ENCODE measurements at places on chromosomes 2 and 18.

DNA sequence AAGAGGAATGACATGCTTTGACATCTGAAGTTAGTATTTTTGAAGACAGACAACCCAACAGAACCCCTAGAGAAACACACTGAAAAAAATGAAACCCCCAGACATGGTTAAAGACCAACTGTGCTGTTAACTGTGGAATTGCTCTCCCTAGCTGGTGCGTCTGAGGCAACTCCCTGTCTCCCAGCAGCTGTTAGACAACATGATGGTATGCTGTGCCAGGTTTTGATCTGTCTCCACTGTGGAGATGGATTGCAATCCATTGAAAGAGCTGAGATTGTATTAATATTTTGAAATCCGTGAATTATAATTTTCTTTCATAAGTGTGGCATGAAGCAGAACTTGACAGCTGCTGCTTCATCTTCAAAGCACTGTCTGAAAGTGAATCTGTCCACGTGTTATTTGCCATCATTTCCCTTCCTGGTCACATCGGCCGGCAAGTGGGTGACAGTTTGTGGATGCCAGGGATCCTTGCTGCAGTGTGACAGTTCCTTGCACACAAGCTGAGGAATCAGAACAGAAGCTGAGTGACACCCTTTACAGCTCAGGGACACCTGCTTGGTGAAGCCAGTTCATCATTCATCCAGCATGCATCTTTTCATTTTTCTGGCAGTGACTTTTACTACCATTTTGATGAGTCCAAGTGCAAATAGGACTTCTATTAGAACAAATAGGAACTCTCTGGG is 58.2 kb upstream of the ACSL3 start:
- DNase-seq = no peak

GRCh38 chr2:1687254-1687653 is 57.1 kb downstream of the PXDN start:
- DNase-seq = no peak

GRCh38 chr2:1686784-1687105 is 57.6 kb downstream of the PXDN start:
- no peak for DNase-seq

GRCh38 chr18:23837591-23837990 is 148.3 kb downstream of the LAMA3 start:
- no peak for DNase-seq

GRCh38 chr2:55345064-55345463 is 74.6 kb downstream of the CCDC88A start:
- no peak for DNase-seq

- no peak for DNase-seq
These were observed 83.1 kb downstream of the FARSB start for GRCh38 chr2:222572751-222573174.

DNA sequence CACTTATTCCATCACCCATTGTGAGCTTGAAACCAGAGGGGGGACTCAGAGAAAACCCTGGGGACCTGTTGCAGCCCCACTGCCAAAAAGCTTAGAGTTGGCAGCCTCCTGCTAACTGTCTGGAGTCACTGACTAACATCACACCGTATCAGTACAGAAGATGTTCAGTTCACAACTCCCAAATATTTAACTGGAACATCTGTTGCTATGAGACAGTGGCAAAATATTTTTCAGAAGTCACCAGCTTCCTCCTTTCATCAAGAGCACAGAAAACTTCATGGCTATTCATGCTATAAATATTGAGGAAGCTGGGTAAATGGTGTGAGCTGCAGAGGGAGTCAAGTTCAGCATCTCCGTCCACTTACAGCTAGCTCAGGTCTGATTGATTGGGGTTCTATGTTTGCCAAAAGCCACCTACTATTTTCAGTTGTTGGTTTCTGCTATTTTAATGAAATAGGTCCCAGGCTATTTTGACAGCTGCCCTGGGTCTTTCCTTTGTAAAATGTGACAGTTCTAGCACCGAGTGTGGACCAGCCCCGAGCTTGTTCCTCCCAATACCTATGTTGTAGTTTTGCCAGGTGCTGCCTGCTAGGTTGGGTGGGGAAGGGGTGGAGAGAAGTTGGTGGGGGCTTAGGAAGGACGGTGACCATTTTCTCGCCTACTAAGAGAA is 9.8 kb downstream of the TUBB6 start:
- no peak for DNase-seq

- no peak for DNase-seq
These were observed 678.9 kb downstream of the ARHGAP15 start for GRCh38 chr2:143808166-143808565.

- DNase-seq = no peak
These were observed 316.1 kb upstream of the MMADHC start for GRCh38 chr2:149903626-149904025.

GRCh38 chr2:165627470-165627869 is 158.0 kb downstream of the CSRNP3 start:
- no peak for DNase-seq

- DNase-seq = no peak
These were observed 107.6 kb downstream of the TRIB2 start for GRCh38 chr2:12824351-12824777.

DNA sequence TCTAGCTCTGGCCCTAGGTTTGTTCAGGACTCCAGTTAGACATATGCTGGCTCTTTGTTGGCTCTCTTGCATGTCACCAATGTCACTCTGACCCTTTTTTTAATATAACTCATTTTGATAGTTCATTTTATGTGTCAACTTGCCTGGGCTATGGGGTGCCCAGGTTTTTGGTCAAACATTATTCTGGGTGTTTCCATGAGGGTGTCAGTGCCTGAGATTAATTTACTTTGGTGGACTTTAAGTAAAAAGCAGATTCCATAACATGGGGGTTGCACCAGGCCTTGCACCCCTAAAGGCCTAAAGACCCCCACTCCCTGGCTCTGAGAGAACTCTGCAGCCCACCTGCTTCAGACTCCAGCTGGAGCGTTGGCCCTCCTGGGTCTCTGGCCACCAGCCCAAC is 48.1 kb upstream of the SNTG2 start:
- no peak for DNase-seq

- no peak for DNase-seq
These were observed 481.0 kb upstream of the CDH2 start for GRCh38 chr18:28657961-28658360.

DNA sequence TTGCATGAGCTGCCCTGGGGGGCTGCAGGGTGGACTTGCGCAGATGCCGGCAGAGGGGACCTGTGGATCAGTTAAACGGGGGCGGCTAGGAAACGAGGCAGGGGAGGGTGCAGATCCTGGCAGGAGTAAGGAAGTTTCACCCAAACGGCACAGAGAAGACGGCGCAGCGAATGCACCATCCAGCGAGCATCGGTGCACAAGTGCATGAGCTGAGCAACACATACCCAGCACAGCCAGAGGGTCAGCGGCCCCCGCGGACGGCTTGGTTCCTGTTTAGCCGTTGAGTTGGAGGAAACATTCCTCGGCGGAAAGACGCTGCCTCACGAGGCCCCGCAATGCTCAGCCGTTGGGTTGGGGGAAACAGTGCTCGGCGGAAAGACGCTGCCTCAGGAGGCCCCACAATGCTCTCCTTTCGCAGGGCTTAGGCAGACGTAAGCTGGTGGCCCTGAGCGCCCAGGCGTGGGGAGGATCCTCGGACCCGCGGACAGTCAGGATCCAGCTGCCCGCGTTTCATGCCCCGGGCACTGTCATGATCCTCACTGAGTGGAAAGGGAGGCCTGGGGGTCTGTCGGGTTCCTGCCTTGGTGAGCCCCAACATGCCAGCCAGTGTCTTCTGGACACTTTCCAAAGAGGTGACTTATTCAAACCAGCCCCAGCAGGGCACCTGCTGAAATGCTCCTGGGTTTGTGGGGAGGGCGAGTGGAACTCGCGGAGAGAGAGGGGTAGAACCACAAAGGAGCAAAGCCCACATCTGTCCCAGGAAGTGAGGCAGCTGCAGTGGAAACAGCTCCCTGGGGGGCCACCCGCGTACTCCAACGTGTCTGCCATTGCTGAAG is 86.3 kb downstream of the NDUFA10 start:
- DNase-seq = no peak

DNA sequence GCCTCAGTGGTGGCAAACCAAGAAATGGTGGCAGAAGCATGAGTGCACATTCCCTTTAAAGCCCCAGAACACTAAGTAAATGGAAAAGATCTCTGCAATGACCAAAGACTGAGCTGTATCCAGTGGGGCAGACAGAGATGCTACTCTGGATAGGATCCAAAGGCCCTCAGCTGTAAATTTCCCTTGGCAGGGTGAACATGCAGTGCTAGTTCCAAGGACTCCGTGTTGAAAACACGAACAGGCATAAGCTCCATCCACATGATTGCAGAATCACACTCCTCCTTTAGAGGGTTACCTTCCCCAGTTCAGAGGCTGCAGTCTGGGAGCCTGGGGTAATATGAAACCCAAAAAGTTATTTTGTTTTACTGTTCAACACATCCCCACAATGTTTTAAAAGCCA is 98.6 kb upstream of the KLF7 start:
- no peak for DNase-seq

DNA sequence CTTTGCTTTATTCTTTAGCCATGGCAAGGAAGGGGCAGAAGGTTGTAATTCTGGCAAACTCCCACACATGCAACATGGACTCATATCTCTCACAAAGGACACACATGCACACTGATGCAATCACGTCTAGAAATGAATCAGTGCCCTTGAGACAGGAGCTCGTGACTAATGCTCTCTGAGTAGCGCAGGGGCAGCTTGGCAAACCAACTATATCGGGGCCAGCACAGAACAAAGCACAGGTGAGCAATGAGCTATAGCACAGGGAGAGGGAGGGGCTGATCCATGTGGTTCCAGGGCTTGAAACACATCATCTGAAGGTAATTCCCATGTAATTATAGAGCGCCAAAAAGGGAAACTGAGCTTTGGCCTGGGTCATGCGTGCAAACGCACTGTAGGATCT is 165.2 kb upstream of the KLF7 start:
- DNase-seq = peak; percentile 63

- no peak for DNase-seq
These were observed 482.7 kb upstream of the SYT4 start for GRCh38 chr18:43760010-43760409.

DNA sequence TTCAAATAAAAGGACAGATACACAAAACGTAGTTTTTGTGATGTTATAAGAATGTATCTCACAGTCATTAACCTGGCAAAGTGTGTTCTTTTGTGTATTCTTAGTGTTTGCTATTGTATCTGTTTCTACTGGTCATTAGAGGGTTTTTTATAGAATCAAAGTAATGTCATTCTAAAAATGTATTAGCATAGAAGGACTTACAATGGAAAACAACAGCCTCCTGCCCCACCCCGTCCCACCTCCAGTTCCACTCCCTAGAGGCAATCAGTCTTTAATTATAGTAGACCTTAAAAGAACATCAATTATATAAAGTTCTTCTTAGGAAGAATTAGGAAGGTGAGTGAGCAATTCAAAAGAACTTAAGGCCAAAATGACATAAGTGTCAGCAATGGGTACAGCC is 13.8 kb downstream of the DNAJC27 start:
- DNase-seq = no peak

- DNase-seq = no peak
These were observed 216.9 kb downstream of the HAUS1 start for GRCh38 chr18:46320928-46321711.

GRCh38 chr18:1663879-1664705 is 759.4 kb downstream of the ADCYAP1 start:
- peak; percentile 6 for DNase-seq

GRCh38 chr2:100184055-100184737 is 41.8 kb upstream of the AFF3 start:
- DNase-seq = no peak

GRCh38 chr2:173407646-173408045 is 53.0 kb downstream of the CDCA7 start:
- no peak for DNase-seq

- DNase-seq = no peak
These were observed 27.0 kb upstream of the DPYSL5 start for GRCh38 chr2:26820932-26821331.

GRCh38 chr2:206472094-206472493 is 28.8 kb downstream of the ADAM23 start:
- no peak for DNase-seq

- no peak for DNase-seq
These were observed 497.2 kb downstream of the THSD7B start for GRCh38 chr2:137262594-137262993.

DNA sequence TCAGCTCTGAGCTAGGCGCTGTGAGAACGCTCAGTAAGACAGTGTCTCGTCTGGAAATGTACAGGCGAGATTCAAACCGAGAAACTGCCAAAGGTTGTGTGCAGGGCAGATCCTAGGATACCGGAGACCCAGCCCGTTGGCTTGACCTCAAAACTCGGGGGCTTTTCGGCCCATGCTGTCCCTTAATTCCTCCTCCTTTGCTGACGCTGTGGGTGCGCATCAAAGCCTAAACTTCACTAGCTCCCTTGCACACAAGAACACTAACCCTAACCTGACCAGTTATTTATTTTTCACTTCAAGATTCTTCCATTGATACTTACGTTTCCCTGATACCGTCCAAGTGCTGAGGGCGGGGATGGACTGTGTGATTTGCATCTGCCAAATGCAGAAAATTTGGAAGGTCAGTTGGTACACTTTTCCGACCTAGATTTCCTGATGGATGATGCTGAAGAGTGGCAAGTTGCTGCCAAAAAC is 1.0 kb upstream of the AAK1 start:
- no peak for DNase-seq

GRCh38 chr2:205290299-205290698 is 392.0 kb upstream of the NRP2 start:
- DNase-seq = no peak

- no peak for DNase-seq
These were observed 12.5 kb upstream of the MFF start for GRCh38 chr2:227312579-227312978.

DNA sequence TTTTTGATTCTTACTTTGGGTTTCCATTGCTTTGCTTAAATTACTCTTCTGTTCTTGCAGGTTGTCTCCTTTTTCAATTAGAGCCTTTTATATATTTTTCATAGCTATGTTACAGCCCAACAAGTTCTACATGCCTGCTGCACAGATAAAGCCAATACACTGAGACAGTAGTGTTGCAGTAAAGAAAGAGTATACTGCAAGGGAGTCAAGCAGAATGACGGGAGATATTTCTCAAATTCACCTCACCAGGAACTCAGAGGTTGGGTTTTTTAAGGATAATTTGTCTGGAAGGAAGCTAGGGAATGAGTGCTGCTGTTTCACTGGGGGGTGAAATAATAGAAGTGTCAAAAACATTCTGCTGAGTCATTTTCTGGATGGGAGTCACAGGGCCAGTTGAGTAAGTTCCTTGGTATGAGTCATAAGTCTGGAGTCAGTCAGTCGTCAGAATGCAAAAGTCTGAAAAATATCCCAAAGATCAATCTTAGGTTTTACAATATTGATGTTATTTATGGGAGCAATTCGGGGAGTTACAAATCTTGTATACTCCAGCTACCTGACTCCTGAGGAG is 193.0 kb upstream of the RGPD4 start:
- DNase-seq = no peak

DNA sequence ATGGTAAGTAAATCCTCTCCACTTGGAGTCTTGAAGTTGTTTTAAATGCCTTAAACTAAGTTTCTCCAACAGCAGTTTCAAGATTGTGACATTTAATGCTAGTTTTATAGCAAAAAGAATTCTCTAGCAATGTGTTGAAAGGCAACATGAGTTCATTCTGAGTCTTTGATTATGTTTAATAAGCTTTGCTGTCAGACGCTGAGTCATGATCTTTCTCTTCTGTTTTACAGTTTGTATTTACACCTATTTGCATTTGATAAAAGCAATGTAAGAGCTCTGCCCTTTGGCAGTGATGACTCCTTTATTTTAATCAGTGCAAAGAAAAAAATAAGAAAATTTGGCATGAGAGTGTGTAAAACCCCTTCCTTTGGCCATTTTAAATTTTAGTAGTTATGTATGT is 497.7 kb downstream of the STK39 start:
- DNase-seq = no peak

- DNase-seq = no peak
These were observed at the start of gene ANKRD53 for GRCh38 chr2:70978341-70979179. Gene ANKRD53 (plus strand): TSS chr2:70978630. CDS start chr2:70978646, 16 bp downstream.

GRCh38 chr2:16746833-16747232 is 81.2 kb upstream of the CYRIA start:
- no peak for DNase-seq

Data from stimulated activated CD8-positive, alpha-beta memory T cell treated with anti-CD3 and anti-CD28 coated beads, Interleukin-15, amount 100 ng/mL, for 48 hours (primary cell).